Left colon (tissue), 2 donors: ENCODE measurements at places on chromosomes 3 and 15. TPM values are rescaled to one million over a fixed set of nuclear protein-coding genes. Genes with fewer than 3 reads are reported as not detected.
A peak's percentile ranks its signal among the peaks of the same experiment; 100 is the strongest.

DNA sequence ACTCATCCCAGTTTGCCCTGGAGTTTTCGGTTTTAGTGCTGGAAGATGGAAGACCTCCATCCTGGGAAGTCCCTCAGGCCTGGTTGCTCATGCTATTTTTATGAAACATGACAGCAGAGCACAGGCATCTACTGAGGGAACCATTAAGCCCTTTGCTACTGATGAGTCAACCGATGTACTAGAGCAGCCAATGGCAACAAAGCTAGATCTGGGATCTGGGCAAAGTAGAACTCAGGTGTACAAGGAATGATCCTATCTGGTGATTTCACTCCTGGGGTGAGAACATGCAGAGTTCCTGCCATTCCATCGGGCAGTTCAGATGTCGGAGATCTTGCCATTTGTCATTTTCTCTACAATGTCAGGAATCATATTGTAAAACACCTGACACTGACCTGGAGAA, 166.2 kb upstream of the NSMCE3 start:
- no peak for DNase-seq

- no peak for DNase-seq
These were observed 92.7 kb upstream of the PLXND1 start for GRCh38 chr3:129699199-129699598.

GATA2 gene
- total RNA-seq, result 6.0 TPM

- DNase-seq, result no peak
These were observed 64.4 kb downstream of the NSMCE3 start for GRCh38 chr15:29205186-29205585.

STRA6 gene
- total RNA-seq, result not detected

DNA sequence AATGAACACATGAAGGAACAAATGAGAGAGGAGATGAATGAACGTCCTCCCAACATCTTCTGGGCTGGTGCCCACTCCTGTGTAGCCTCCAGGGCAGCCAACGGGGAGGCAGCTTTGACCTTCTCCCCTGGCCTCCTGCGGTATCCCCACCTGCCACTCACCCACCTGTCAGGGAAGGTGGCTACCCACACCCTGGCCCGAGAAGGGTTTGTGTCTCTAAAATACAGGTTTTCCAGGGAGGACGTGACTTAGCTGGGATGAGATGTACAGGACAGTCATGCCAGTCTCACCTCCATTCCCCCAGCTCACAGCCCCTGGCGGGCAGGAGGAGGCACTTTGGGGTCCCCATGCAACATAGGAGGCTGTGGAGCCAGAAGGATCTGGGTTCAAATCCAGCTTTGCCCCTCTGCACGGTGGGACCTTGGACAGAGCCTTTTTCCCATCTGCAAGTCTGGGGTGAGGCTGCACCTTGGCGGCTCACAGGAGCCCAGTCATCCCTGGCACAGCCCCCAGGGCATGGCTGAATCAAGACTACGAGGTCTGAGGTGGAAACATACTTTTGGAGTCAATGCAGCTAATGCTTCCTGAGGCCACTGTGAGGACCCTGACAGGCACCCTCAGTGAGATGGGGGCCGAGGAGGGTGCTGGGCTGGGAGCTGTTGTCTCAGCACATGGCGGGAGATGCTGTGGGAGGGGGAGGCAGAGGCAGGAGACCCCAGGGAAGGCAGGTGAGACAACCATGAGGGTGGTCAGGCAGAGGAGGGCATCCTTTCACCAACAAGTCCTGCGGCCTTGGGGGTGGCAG, 11.1 kb upstream of the PLXND1 start:
- DNase-seq, result peak; percentile 5

DNA sequence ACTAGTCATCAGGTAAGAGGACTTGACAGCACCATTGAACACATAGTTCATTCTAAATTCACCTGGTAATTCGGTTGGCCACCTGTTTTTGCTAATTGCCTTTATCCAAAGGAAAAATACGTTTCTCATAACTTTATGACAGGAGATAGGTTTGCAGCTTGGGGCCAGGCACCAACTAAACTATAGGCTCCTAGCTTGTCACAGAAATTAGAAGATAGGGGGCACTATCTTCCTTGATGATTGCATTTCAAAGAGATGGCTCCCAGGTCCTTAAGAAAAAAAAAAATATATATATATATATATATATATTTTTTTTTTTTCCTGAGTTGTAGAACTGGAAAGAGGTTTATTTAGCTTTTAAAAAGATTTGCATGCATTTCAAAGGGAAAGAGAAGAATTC, 563.6 kb downstream of the NAALADL2 start:
- DNase-seq, result no peak

DNA sequence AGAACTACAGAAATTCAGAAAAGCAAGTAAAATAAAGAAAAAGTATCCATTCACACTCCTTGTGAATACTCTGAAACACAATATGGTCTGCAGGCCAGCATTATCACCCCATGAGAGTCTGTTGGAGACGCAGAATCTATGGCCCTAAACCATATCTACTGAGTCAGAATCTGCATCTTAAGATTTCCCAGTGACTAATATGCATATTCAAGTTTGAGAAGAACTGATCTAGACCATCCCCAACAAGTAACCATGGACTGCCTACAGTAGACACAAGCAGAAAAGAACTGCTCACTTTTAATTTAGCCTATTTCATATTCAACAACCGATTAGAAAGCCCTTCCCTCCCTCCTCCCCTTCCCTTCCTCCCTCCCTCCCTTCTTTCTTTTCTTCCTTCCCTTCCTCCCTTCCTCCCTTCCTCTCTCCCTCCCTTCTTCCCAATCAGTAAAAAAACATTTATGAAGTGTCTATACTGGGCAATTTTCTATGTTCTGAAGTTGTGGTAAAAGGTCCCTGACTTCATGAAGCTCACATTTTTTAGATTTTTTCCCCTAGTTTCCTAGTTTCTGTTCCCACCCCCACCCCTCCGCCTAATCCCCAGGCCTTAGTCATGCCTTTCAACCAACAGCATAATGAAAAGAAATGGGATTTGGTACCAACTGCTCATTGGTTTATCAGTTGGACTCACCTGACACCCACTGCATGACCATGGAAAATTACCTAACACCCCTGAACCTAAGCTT, 125.2 kb downstream of the CNTN3 start:
- no peak for DNase-seq

DNA sequence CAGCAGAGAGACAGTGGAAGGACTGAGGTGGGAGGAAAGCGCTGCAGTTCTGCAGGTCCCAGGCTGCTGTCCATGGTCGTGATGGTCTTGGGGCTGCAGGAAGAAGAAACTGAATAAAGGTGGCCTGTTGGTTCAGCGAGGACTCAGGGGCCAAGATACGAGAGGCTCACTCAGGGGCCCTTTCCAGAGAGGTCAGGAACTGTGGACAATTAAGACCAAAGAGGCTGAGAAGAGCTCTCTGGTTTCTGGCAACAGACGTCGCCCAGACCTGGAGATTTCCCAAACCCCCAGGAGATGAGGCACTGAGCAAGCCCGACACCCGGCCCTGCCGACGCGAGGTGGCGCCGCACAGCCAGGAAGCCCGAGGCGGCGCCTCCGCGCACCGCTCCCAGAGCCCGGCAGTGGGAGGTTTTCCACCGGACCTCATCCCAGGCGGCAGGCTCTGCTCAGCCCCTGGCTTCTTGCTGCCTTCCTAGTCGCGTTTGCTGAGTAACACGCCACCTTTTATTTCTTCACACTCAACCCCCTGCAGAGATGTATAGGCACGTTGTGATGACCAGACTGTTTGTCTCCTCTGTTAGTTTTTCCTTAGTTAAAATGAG, 56.4 kb upstream of the ARRDC4 start:
- peak; percentile 84 for DNase-seq

IL20RB gene
- total RNA-seq, result 0.89 TPM

DNA sequence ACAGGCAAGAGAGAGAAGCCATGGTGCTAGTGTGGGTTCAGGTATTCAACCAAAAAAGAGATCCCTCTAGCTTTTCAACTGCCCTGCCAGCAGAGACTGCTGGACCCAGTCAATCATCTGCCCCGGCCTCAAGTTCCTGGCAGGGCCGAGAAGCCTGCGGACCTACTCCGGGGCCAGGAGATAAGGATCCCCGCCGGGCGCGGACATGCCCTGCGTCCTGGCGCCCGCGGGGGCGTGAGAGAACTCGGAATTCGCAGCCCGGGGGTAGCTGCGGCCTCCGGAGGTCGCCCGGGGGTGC, 821 bp upstream of the MAGI1 start:
- peak; percentile 51 for DNase-seq

DNA sequence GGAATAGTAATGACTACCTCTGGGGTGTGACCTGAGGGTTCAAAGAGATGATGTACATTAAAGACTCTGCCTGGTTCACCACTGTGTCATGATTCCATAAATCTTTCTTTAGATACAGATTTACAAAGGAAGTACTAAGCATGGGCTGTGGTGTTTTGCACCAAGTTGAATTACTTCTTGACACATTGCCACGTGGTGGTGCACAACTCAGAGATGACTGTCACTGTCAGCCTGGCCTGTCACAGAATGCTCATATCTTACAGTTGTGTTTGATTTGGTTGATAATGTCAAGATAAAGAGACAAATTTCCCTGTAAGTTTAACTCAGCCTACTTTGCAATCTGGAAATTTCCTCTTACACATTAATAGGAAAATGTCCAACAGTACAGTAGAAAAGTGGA, 3.2 kb downstream of the CTDSPL start:
- no peak for DNase-seq
